Stimulated activated CD4-positive, alpha-beta T cell treated with anti-CD3 and anti-CD28 coated beads, Interleukin-12 subunit alpha, Interleukin-12 subunit beta, amount 100 ng/mL, for 24 hours (primary cell): ENCODE measurements at places on chromosomes 1 and 21.

DNA sequence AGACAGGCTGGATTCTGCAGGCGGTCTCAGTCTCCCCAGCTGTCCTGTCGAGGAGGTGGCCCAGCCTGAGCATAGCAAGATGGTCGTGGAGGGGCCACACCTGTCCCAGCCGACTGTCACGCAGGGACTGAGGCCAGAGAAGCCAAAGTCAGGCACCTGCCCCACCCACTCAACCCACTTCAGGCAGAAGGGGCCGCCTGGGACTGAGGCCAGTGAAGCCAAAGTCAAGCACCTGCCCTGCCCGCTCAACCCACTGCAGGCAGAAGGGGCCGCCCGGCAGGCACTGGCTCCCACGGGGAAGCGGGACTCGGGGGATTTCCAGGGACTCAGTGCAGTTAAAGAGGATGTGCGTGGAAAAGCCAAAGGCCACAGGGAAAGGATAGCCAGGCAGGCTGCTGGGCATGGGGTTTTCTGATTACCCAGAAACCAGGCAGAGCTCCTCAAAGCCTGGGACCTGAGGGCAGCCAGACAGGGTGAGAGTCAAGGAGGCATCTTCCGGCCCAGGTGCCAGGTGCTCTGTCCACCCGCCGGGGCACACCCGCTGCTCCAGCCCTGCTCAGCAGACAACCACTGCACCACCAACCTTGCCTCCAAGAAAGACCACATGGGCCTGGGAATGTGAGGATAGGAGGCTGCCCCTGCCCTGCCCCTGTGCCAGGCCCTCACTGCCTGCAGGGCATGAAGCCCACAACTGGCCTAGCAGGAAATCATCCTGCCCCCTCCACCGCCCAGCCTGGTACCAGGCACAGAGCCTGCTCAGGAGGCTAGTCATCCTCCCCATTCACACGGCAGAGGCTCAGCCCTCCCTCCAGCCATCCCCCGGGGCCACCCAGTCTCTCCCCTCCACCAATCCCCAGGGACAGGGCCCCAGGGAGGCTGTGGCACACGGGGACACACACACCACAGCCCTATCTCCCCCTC, 41.0 kb downstream of the MEGF6 start:
- DNase-seq = no peak

DNA sequence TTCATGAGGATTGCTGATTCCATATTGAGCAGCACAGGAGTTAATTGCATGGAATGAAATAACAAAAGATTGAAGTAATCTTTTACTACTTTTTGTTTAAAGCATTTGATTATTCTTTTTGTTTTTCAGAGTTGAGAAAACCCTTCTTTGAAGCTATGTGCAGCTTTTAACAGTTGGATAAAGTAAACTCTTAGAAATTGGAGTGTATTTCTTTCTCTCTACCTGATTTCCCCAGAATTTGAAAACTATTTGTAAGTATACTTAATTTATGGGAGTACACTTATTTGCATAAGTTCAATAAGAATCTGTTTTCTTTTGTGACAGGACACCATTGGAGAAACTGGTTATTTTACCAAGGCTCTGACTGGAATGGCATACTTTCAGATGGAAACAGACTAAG, 133.6 kb downstream of the TRIM33 start:
- no peak for DNase-seq

GRCh38 chr1:9888886-9889285, 21.2 kb downstream of the CTNNBIP1 start:
- no peak for DNase-seq

- no peak for DNase-seq
These were observed 5.1 kb upstream of the BRDT start for GRCh38 chr1:91944087-91944486.

- DNase-seq = no peak
These were observed 54.8 kb downstream of the EIF4G3 start for GRCh38 chr1:21121764-21122471.

DNA sequence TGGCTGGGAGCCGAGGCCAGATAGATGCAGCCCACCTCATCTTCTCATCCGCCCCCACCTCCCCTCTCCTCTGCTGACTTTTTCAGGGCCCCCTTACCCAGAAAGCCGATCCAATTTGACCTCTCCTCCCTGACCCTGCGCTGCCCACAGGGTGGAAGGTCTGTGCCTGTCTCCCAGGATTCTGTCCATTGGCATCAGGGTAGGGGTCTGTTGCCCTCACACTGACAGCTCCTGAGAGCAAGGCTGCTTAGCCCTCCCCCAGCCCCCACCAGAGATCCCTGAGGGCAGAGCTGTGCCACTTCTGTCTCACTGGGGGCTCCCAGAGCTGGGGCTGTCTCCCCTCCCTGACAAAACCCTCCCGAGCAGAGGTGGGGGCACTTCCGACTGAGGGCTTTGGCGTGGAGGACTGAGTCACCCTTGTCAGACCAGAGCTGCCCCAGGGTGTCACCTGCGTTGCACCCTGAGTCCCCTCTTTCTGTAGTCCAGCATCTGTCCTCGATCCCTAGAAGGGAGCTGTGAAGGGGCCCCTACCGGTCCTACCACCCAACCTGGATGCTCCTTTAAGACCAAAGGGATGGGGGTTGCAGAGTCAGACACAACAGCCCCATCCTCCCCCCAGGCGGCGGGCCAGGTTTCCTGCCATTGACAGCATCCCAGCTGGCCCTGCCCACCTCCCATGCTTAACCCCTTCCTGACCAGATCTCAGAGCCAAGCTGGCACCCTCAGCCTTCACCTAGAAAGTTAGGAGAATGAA, 2.4 kb upstream of the FAM110D start:
- DNase-seq = no peak

GRCh38 chr1:216071262-216071661, 352.0 kb downstream of the USH2A start:
- no peak for DNase-seq

DNA sequence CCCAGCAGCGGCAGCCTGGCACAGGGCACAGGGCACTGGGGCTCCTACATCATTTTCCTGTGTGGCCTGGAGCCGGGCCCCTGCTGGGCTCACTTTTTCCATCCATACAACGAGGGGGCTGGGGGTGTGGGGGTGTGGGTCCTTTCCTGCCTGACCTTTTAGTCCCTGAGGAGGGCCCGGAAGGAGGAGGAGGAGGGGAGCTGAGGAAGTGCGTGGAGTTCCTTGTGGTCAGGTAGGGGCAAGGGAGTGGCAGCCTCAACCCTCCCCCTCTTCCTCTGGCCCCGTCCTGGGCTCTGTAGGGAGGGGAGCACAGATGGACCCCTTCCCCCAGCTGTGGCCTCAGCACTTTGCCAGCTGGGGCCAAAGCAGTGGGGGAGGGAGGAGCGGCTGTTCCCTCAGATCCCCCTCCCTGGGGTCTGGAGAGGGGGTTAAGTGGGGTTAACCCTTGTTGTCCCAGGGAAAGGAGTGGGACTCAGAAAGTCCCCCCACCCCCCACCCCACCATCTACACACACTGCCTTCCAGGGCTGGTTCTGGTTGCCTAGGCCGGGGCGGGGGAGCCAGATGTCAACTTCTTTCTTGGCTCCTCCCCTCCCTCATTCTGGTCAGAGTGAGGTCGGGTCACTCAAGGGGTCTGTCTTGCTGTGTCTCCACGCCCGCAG, 5.7 kb downstream of the NTRK1 start:
- DNase-seq = no peak

GRCh38 chr21:45123440-45123839, 49.1 kb downstream of the ADARB1 start:
- DNase-seq = no peak

DNA sequence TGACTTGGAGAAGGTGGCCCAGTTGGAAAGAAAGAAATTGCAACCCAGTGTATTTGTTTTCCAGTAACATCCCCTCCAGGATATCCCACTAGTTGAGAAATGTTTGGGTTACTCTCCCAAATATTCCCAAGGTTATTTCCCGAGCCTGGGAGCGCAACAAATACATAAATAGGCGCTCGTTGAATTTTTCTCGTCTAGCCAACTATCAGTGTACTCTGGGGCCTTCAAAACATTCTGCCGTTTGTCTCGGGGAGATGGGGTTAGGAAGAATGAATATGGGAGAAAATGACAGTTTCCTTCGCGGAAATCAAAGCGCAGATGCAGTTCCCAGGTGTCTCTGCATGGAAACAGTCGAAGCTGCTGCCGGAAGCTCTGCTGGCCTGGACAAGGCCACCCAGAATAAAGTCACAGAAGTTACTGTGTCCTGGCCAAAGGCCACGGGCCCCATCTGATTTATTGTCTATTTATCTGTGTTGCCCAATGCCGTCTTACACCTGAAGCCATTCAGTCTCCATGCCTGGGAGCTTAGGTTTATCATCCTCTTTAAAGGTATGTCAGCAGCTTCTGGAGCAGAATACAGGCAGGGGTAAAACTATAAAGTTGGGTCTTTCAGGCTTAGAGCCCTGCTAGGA, 1.0 kb downstream of the C1orf115 start:
- no peak for DNase-seq

- no peak for DNase-seq
These were observed 28.6 kb downstream of the KAZN start for GRCh38 chr1:14626869-14627607.

DNA sequence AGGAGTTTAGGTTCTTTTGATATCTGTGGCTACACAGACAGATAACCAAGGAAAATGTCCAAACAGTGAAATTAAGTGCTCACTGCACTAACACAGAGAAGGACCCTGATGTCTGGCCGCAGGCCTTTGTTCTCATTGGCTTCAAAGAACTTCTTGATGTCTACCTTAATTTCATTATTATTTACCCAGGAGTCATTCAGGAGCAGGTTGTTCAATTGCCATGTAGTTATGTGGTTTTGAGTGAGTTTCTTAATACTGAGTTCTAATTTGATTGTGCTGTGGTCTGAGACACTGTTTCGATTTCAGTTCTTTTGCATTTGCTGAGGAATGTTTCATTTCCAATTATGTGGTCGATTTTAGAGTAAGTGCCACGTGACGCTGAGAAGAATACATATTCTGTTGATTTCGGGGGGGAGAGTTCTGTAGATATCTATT, 15.2 kb upstream of the LGALS8 start:
- no peak for DNase-seq

DNA sequence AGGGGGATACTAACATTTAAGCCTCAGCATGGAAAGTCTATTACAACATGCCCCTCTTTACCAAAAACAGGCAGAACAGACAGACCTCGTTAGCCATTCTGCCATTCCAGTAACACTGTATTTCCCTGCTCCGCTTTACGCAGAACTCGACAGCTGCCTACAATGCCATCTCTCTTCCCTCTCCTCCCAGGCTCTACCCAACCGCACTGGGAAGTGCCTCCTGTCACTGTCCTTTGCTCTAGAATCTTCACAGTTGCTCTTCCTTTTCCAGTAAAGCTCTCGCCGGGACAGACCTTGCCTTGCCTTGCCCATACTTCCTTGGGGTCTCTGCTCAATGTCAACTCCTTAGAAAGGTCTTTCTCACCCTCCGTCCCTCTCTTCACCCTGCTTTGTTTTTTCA, 22.8 kb downstream of the COA6 start:
- no peak for DNase-seq

- DNase-seq = no peak
These were observed 31.0 kb downstream of the TRIT1 start for GRCh38 chr1:39852214-39852791.

- no peak for DNase-seq
These were observed 155.2 kb downstream of the NR5A2 start for GRCh38 chr1:200182701-200183100.

DNA sequence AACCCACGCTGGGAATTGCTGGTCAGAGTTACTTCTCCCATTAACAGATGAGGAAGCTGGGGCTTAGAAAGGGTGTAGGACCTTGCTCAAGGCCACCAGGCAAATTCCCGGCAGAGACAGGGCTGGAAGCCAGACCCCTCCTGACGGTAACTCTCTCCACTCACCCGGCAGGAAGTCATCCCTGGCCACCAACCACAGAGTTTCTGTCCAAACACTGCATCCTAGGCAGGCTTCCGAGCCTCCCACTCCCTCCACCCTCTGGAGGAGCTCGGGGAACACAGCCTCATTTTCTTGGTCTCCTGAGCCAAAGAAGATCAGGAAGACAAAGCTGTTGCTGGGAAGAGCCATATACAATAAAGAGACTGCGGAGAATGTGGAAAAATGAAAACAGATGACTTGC, 25.0 kb upstream of the ZNF436 start:
- DNase-seq = no peak

DNA sequence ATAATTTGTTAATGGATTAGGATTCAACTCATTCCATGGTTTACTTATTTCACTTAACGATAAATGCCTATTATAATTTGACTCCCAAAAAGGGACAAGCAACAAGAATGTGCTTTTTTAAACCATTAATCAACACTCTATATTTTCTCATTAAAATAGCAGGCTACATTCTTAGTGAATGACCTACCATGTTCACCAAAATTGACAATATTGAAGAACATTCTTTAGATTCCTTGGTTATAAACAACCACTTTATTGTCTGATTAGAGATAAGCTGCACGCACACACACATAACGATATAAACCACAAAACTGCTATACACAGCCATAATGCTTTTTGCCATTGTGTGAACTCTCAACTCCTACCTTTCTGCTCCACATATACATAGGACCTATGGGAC, 75.4 kb upstream of the LRRC7 start:
- no peak for DNase-seq

DNA sequence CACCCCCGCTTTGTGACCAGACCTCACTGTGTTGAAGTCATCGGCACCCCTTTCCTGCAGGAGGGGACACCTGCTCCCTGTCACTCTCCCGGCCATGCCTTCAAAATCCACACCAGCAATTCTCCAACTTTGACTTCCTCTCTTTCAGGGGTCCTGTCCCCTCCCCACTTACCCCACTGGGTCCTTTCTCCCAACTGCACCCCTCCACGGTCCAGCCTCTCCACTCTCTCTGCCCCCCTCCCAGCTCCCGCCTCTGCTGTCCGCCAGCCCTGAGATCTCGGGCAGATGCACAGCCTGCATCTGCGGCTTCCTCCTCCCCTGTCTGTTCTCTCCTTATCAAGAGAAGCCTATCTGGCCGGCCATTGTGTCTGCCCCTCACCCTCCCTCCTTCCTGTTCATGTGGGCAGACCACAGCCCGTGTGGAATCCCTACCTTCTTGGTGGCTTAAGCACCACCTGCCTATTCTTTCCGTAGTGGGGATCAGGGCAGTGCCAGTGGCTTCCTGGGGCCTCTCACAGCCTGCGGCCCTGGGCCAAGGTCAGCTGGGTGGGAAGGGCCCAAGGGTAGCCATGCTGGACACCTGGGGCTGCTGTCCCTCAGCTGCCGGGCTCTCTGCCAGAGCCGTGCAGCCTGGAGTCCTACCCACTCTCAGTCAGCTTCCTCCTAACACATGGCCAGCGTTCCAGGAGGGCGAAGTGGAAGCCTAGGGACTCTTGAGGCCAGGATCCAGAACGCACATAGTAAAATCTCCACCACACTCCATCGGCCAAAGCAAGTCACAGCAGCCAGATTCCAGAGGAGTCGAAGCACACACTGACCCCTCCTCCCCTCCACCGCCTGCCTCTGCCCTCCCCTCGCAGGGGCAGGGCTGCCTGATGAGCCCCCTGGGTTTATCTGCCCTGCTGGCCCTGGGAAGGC, 5.1 kb upstream of the HES4 start:
- no peak for DNase-seq

GRCh38 chr1:231207437-231207836, 33.6 kb upstream of the GNPAT start:
- DNase-seq = no peak

GRCh38 chr1:167924102-167924501, 10.2 kb upstream of the ADCY10 start:
- DNase-seq = no peak

- DNase-seq = no peak
These were observed 3.3 kb downstream of the PTPRC start for GRCh38 chr1:198641966-198642668.
